ENCODE measurements at places on chromosomes 6 and 20.
A peak's percentile ranks its signal among the peaks of the same experiment; 100 is the strongest.

GRCh38 chr20:828987-829386 is 4.5 kb upstream of the FAM110A start:
- no peak for DNase-seq

DNA sequence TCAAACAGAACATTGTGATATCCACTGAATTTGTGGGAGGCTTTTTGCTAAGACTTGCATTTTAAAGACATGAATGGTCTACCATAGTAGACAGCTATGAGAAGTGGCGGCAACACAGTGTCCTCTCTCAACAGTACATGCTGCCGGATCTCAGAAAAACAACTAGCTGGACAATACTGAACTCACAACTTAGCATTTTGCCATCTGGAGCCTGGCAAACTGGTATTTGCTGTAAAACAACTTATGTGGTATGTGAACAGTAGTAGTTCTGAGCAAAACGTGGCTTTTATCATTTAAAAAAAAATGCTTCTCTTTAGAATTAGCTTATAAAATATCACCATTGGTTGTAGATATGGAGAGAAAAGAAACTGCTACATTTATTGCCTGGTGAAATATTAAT is 3.3 kb upstream of the PXDC1 start:
- DNase-seq = no peak

DNA sequence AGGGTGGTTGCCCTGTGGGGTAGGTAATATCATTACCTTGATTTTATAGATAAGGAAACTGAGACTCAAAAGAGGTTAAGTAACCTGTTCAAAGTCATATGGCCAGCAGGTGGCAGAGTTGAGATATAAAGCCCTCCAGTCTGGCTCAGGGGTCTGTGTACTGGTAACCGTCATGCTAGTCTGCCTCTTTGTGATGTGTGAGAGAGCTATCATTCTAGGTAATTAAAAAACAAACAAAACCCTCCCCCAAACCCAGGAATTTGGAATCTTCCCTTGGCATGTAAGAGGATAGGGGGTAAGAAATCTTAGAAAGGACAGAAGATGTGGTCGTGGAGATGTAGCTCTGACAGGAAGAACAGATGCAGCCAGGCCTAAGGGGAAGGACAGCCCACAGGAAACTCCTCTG is 206.0 kb downstream of the CDC5L start:
- no peak for DNase-seq

GRCh38 chr6:15659181-15659580 is 3.6 kb downstream of the DTNBP1 start:
- no peak for DNase-seq

GRCh38 chr6:154509421-154510143 is 903 bp downstream of the CNKSR3 start:
- peak; percentile 24 for DNase-seq

GRCh38 chr6:125821825-125822281 is 31.1 kb downstream of the NCOA7 start:
- DNase-seq = no peak

- DNase-seq = no peak
Measured at GRCh38 chr6:117272891-117273290, 7.5 kb downstream of the VGLL2 start.

DNA sequence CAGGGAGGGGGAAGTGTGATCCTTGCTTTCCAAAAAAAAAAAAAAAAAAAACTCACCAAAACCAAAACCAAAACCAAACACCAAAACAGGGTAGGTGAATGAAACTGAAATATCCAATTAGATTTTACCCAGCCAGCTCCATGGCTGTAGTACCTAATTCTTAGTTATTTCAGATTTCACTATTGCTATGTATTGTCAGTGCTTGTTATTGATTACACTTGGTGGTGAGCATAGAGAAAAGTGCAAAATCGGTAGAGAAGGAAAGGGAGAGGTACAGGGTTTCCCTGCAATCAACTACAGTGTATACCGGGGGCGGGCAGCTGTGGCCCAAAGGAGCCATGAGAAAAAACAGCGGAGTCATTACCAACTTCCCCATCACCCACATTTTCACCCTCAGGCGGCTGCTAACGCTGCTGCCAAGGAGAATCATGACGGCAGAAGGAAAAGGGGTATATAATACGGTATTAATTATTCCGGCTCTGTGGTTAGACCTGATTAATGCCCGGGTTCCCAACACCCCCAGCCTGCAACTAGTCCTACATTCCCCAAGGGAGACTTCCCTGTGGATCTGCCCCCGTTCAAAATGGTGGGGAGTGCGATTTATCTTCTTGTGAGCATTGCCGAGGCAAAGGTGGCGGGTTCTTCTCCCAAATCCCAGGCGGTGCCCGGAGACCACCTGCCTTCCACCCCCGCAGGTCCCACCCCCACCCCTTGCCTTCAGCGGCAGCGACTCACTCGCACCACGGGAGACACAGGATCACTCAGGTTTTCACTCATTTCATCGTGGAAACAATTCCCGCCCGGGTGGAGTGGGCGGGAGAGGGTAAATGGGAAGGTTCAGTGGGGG is at the start of gene C6orf62:
Gene C6orf62 (minus strand): TSS at position 30 of the 847 bp plus-strand sequence. CDS start 486 bp downstream, outside the sequence.
- no peak for DNase-seq

DNA sequence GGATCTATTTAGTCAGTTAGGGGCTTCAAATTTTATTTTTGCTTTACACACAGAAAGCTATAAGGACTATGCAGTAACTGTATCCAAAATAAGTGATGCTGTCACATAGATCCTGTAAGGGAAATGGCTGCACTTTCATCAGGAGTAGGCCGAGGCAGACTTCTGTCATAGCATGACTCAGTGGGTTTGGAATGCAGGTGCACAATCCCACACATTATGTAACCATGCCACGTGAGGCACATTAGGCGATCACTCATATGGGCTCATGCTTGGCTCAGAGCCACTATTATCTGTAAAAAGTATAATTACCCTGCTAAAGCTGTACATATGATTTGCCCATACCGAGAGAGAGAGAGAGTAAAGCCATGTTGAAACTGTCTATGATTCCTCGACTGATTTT is 1189.4 kb upstream of the EYS start:
- DNase-seq = no peak

DNA sequence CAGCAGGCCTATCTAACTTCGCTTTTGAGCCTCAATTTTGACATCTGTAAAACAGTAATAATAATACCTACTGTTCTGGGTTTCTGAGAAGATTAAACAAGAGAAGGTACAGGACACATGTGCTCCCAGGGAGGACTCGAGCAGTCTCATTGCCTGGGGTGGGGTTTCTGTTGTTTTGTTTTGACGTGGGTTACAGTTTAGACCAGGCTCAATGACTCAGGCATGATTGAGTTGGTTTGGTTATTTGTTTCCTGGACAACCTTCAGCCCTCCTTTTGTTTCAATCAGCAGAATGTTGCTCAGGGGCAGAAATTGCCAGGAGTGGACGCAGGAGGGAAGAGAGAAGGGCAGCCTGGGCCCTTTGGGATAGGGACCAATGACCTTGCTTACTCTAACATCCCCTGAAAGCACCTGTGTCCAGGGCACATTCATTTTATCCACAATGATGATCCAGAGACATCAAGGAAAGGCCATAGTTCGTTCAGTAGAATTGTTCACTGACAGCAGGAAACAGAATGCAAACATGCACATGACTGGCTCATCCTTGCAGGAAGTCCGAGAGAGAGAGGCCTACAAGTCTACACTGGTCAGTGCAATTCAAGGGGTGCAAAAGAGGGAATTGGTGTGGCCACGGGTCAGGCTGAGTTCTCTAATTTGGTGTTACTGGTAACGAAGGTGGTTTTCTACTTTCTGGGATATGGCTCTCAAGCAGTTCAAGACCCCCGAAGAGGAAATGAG is 74.5 kb upstream of the MRPS10 start:
- no peak for DNase-seq
